Lower leg skin (tissue), 4 donors: ENCODE measurements at places on chromosomes 4 and X. TPM values are rescaled to one million over a fixed set of nuclear protein-coding genes. Genes with fewer than 3 reads are reported as not detected.

The EPGN gene
- total RNA-seq, result 8.9 TPM

The TRIM75 gene
- total RNA-seq, result not detected

The ANXA10 gene
- total RNA-seq, result not detected

The SHROOM3 gene
- 37.7 TPM for total RNA-seq

The USP27X gene
- total RNA-seq, result 3.7 TPM

The SMPX gene
- not detected for total RNA-seq

The ADH1B gene
- total RNA-seq, result 294 TPM

The SYTL5 gene
- 0.42 TPM for total RNA-seq
